Colonic mucosa (tissue), 4 donors: ENCODE measurements at places on chromosomes 12 and 14.

- no peak for DNase-seq
These were observed 273.9 kb downstream of the ZFP36L1 start for GRCh38 chr14:68518761-68519670.

DNA sequence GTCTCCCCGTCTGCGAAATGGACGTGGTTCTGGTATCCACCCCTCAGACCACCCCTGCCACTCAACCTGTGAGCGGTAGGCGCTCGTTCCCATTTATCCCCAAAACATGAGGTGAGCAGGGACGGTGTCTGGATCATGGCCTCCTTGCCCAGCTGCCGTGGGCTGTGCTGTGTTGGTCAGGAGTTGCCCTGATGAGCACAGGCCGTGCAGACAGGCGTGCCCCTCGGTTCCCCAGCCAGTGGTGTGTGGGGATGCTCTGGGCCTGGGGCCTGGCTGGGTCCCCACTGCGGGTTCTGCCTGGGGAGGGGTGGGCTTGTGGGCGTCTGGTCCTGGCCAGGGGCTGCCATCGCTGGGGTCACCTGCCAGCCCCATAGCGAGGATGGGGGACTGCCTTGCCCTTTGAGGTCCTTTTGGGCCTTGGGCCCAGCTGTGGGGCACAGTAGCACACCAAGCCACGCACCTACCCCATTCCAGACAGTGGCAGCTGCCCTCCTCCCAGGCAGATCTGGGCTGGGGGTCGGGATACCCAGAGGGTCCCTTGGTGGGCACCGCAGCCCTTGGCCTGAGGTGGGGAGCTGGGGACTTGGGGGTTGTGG, 11.3 kb upstream of the PUS1 start:
- DNase-seq = no peak

DNA sequence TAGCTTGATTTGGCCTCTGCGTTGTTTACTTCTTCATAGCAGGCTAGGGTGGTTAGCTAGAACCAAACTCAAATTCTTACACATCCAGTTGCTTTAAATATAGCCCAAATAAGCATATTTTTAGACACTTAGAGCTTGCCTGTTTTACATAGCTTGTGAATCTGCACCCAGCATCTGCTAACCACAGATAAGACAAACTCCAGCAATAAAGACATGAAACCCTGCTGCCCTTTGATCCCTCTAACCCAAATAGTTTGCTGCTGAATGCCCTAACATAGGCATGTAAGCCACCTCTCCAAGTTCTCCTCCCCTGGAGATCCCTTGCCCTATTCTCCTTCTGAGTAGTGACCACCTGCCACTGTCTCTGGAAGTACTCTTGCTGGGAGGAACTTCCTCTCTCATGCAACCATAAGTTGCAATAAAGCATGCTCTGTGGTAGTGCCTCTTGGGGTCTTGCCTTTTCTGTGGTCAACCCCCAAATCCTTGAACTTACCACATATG, 185.6 kb downstream of the TMEM117 start:
- no peak for DNase-seq

DNA sequence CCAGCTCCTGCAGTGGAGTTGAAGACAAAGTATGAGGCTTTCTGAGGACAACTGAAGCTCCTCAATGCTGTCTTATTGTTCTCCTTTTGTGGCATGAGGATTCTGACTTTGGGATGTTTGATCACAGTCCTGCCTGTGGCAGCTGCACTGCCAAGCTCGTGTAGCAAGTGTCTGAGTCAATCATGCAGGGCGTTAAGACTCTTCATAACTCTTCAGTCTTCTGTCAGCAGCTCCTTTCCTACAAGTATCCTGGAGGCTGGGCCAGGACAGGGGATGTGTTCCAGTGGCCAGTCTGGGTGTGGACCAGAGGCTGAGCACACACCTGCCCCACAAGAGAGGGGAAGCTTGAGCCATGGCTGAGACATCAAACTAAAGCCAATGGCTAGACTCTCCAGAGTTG, 94.3 kb downstream of the PELI2 start:
- DNase-seq = no peak

DNA sequence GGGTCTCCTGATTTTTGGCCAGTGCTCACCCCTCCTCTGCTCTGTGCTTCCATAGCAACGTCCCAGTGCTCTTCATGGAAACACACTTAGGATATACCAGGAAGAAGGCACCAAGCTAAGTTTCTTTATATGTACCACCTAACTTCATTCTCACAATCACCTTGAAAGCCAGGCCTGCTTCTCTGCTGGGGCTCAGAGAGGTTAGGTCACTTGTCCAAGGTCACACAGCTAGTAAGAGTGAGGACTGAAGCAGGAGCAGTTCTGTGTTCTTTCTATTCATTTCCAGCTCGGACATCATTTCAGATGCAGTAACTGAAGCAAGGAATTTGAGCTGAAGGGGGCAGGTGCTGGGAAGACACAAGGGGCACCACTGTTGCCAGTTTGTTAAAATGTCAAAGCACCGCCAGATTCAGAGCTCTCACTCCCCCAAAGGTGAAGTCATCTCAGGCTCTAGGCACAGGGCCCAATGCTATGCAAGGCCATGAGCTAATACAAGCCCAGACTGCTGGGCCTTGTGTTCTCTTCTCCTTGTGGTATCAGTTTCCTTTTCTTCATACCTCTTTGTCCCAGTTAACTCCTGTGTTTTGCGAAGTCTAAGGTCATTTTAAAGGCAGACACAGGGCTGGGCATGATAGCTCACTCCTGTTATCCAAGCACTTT, 19.7 kb upstream of the YY1 start:
- no peak for DNase-seq

DNA sequence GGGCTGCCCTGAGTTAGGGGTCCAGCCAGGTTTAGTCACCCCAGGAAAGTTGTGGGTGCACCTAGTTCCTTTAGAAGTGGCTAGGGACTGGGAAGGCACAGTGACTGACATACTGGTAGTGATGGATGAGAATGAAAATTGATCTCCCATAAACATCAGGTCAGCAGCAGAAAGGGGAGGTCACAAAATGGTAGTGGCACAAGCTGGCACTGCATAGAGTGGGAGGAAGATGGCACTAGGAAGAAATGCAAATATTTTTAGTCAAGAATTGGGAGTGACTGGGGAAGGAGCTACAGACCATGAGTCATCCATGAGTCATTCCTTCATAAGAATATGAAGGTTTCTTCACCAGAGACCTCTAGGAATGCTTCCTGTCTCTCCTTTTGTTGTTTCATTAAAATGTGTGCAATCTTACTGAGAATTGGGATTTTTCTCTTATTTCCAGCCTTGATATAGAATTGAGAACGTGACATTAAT, 198.3 kb upstream of the AMIGO2 start:
- no peak for DNase-seq

- DNase-seq = peak; percentile 33
These were observed 7.5 kb downstream of the CAMKK2 start for GRCh38 chr12:121288986-121289385.

DNA sequence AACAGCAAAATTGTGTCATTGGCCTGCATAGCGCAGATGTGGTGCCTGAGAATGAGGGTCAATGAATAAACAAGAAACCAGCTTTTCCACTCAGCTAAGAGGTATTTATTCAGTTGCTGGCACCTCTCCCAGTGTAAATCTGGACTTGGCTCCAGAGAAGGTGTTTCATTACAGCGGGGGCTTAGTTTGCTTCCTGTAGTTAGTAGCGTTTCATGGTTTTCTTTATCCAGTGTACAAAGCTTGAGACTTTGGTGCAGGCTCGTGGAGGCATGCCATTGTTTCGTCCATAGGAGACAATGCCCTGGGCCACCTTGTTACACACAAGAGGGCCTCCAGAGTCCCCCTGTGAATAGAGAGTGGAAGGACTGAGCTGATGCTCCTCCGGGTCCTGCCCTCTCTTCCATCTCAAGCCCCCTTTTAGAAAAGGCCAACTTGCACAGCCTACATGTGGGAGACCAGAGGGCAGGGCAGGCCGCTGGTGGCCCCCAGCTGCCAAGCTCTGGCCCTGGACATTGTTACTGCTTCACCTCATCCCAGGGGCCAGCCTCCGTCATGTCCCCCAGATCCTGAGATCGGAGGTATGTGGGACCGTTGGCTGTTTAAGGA, 3.0 kb downstream of the GZMB start:
- DNase-seq = no peak

DNA sequence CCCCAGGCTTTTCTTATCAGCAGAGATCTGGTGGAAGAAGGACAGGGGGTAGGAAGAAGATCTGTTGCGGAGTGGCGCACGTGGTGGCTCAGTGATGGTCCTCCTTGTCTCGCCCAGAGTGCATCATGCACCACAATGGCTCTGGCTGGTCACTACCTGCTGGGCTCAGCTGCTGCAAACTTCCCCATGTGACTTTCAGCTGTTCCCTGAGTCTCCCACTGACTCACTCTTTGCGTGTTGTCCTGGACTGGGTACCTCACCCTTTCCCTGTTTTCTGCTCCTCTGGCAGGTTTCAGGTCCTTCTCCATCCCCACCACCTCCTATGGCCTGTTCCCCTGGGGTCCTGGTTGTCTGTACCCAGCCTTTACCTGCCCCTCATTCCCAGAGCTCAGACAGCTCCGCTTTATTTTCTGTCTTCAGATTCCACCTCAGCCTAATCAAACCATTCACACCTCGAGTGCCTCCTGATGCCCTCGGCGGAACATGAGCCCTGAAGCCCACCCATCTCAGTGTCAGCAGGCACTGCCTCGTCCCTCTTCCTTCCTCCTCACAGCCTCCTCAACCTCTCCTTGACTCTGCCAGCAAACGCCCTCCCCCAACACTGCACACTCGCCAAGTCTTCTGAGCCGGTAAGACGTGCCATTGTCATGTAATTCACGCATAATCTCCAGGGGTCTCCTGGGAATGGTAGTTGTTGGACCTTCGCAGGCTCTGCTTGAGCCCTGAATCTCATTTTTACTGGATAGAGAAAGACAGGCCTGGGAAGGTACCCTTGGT, 1.8 kb downstream of the C1R start:
- DNase-seq = no peak

DNA sequence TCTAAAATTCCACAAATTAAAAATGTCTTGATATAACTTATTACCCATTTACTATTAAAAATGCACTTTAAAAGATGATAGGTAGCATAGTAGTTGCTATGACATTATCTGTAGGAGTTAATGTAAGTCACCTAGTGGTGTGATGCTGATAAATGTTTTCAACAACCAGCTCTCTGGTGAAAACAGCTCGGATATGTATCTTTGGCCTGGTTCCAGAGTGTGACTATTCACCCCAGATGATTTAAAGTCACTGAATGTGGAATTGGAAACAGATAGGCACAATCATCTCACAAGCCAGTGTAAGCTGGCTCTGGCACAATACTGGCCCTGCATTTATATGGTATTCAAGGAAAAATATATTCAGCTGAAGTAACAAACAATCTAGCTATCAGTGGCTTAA, 9.2 kb upstream of the CCDC196 start:
- DNase-seq = no peak

DNA sequence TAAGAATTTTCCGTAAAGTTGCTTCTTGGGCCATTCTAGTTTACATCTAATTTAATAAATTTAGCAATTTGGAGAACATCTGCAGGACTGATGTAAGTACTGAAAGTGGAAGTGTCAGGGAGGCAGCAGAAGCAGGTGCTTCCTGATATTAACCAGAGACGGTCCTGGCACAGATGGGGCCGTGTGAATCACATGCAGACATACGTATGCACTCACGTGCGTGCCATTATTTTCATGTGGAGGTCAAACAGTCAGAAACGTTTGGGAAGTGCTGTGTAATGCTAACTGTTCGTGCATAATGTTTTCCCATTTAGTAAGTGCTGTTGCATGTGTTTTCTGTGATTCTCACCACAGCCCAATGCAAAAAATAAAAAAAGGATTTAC, 87.8 kb upstream of the DYNC1H1 start:
- DNase-seq = peak; percentile 73

- no peak for DNase-seq
These were observed 2.4 kb upstream of the KIF26A start for GRCh38 chr14:104135904-104136471.

DNA sequence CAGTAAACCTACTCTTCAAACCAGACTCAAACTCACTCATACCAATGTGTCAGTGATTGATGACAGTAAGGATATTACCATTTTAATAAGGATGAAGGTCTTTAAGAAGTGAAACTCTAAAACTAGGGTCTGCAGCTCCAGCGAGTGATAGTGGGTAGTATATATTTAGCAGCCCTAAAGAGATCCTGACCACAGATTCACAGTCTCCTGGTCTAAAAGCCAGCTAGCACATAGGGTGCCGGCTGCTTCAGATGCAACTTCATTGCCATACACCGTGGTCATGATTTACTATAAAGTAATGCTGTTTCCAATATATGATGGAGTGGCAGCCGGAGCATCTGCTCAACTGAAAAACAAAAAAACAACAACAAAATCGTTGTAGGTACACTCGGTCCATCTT, 99.6 kb upstream of the MDM1 start:
- no peak for DNase-seq

DNA sequence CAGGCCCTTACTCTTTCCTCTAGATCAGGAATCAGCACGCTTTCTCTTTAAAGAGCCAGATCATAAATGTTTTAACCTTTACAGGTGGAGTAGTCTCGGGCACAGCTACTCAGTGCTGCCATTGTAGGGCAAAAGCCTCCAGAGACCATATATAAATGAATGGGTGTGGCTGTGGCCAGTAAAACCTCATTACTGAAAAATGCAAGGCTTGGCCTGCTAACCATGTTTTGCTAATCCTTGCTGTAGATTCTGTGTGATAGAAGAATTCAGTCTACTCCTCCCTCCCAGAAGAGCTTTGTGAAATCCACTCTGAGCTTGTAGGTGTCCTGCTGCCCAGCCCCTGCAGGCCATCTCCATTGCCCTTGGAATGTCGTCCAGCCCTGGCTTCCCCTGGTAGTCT, 58.1 kb downstream of the HSP90AA1 start:
- DNase-seq = peak; percentile 31

DNA sequence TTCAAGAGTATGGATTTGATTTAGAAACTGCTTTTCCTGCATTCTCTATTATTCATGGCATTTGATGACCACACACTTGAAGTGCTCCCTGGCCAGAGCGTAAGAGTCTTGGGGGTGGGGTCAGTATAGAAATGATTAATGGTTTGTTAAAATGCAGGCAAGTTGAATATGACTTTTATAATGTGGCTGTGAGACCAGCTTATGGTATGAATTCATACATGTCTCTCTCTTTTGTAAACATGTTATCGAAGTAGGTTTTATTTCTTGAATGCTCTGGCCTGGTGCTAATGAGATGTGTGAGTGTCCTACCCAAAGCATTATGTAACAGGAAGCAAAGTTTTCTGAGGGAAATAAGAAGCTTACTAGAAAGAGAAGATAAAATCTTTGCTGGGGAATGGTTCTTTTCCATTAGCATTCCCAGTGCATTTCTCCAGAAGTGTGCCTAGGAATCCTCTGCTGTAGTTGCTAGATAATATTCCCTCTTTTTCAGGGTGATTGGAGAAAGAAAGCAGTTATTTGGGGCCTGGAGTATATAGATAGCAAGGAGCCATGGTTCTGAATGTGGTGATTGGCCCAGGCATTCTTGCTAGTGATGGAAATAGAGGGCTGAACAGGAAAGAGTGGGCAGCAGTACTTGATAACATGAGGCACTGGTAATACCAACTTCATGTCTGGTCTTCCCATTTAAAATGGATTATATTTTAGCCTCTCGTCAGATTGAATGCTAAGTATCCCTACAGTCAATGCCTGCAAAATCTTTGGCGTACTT, 289.7 kb downstream of the RAD51B start:
- no peak for DNase-seq
